ENCODE measurements at places on chromosomes 1 and 21.

DNA sequence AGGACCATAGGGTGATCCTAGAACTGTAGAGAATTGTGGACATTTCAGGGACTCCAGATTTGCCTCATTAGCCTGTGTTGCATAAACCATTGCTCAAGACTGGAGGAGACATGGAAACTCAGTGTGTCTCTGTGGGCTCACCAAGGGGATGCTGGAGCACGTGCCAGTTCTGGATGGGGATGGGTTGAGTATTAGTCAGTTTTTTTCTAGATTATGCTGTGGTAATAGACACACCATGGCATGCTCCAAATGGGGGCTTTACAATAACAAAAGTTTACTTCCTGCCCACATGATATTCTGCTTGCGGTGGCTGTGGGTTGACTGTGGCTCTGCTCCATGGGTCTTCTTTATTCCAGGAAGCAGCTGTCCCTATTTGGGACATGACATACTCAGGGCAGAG is 125.4 kb downstream of the FOXD2 start:
- no peak for DNase-seq

- no peak for DNase-seq
These were observed 47.1 kb downstream of the COP1 start for GRCh38 chr1:176159993-176160392.

DNA sequence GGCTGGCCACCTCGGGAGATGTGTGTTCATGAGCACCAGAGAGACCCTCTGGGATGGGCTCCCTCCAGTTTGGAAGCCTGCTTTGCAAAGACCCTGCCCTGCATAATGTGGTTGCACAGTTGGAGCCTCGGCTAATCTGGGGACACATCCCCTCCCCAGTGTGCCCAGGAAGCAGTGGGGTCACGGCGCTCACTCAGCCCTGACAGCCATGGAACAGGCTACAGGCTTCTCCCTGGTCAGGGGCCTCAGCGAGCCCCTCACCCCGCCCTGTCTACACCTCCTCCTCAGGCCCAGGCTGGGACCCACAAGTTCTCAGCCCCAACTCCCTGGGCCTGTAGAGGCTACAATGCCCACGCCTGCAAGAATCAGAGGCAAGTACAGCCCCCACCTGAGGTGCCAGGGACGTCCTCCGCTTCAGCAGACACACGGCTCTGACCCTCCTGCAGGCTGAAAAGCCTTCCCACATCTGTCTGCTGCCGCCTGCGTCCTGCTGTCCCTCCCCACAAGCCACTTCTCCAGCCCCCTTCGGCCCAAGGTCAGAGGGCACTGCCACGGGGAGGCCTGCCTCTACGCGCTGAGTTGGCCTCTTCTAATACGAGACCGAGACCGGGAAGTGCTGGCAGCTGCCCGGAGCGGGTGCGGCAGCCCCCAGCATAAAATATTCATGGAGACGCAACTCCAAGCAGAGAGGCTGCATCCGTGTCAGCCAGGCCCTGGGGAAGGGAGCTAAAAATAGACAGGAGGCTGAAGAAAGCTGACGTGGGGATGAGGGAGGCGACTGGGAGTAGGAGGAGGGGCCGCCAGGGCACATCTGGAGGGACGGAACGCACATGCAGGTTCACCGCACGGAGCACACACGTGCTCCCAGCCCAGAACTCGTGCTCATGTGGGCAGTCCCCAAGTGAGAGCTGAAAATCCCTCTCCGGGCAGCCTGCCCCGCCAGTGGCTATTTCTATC is 15.2 kb upstream of the GPR153 start:
- DNase-seq = peak; percentile 84

GRCh38 chr1:44808938-44809917 is 905 bp downstream of the BTBD19 start:
- peak; percentile 75 for DNase-seq

GRCh38 chr1:221983444-221983843 is 241.6 kb upstream of the DUSP10 start:
- no peak for DNase-seq

- DNase-seq = no peak
These were observed 60.3 kb upstream of the GPR153 start for GRCh38 chr1:6321205-6321604.

GRCh38 chr1:238302646-238303045 is 411.9 kb upstream of the ZP4 start:
- no peak for DNase-seq

DNA sequence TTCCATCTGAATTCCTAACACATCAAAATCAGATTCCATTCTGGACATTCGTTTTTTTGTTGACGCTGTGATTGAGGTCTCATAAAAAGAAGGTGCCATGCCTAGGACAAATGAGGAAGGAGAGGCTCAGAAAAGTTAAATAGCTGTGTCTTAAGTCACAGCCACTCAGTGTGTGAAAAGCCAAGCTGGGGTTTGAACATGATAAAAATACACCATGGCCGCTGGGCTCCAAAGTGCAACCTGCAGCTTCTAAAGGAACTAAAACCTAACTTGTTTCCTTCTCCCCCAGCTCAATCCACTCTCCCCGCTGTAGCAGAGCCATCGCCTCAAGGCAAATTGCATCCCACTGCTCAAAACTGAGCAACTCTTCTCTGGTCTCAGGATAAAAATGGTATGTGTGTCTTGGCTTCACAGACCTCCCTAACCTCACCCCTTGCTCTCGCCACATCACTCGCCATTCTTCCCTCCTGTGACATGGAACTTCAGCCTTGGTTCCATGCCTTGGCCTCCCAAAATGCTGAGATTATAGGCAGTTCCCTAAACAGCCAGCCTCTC is 22.1 kb upstream of the FAM20B start:
- no peak for DNase-seq

DNA sequence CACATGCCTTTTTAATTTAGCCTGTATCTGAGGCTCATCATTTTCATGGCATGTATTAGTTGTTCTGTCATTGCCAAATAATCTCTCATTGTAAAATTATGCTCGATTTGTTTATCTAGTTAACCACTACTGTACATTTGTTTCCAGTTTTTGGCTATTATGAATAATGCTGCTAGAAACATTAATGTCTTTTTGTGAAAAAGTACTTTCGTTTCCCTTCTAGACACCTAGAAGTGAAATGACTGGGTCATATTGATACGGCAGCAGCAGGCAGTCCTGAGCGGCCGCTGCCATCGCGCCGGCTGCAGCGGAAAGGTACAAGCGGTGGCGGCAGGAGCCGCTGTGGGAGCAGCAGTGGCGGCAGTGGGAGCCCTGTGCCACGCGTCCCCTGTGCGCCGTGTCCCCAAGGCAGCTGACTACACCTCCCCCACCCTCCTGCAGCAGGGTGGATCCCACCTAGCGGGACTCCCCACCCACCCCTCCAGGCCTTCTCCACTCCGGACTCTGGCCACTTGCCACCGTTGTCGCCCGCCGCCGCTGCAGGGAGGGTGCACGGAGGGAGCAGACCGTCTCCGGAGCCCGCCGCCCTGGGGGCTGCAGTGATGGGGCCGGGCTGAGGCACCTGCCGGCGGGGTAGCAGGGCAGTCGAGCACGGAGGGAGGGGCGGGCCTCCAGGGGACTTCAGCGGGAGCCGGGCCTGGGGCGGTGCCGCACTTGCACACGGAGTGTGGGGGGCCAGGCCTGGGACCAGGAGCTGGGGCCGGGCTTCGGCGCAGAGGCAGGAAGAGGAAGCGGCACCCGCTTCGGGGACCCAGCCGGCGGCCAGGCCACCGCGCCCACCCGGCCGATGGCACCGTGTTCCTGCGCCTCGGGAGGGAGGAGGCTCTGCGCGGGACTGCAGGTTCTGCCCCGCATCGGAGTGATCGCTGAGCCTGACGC is 66.8 kb upstream of the RGS7 start:
- peak; percentile 80 for DNase-seq

DNA sequence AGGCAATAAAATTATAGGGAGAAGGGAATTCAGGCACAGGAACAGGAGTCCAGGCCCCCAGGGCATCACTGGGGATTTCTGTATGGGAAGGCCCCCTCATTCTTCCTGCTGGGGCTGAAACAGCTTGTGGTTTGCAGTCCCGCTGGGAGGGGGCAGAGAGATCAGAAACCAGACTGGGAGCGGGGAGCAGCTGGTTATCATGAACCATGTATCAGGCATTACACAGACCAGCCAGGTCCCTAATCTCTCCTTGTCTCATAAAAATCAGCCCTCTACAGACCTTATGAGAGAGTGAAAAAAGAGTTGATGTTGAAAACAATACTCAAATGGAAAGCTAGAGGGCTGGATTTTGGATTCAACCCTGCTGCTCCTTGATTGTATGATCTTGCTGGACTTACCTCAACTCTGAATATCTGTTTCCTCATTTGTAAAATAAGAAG is 93.4 kb upstream of the F3 start:
- no peak for DNase-seq

DNA sequence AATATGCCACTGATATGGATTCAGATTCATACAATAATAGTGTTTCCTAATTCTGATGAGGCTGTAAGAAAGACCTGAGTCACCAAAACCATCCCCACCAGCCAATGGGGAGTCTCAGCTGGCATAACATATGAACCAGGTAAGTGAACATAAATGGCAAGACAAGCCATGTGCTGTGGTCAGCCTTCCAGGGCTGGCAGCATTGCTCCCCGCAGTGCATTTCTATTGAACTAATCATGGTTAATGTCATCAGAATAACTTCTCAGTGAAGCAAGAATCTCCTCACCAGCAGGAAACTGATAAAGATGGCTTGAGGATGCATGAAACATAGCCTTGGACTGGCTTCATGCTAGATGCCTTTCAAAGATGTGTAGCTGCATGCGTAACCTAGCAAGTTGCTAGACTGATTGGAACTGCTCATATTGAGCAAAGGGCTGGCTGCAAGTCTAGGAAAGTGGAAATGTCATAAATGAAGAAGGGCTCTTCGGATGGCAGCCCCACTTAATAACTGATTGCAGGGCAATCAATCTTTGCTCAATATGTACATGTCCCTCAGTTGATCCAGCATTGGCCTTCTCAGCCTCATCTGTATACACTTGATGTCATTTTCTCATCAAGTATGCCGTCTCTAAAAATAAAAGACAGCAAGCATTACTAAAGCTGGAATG is 88.0 kb downstream of the NTNG1 start:
- peak; percentile 39 for DNase-seq

- no peak for DNase-seq
These were observed 46.8 kb downstream of the SPATA46 start for GRCh38 chr1:162329826-162330225.

GRCh38 chr1:154493276-154493675 is 8.7 kb upstream of the TDRD10 start:
- no peak for DNase-seq

- no peak for DNase-seq
These were observed 12.3 kb upstream of the ALPL start for GRCh38 chr1:21496886-21497285.

GRCh38 chr21:16587681-16588375 is 858.0 kb downstream of the USP25 start:
- DNase-seq = peak; percentile 58

- peak; percentile 54 for DNase-seq
These were observed 84.7 kb downstream of the NOTCH2 start for GRCh38 chr1:119984771-119985170.

- DNase-seq = no peak
These were observed 236.0 kb downstream of the DISC1 start for GRCh38 chr1:231862611-231863010.

DNA sequence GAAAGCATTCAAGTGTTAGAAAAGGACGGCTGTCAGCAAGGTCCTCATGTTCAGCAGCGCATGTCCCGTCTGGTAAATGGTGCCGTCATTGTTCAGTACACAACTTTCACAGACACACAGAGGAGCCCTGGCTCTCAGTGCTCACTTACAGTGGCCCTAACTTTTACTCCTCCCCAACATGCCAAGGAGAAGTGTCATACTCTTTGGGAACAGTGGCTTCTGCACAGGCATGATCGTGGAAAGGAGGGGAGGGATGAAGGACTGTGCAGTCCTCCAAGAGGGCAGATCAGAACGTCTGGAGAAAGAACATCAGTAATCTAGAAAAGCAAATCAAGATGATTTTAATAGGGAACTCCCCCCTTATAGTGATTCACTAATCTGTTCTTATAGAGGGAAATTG is 3.8 kb upstream of the GRHL3 start:
- DNase-seq = peak; percentile 50

- DNase-seq = no peak
These were observed 47.1 kb upstream of the CSF3R start for GRCh38 chr1:36529769-36530260.

GRCh38 chr1:66250478-66250877 is 283.5 kb upstream of the SGIP1 start:
- no peak for DNase-seq

- no peak for DNase-seq
These were observed 48.9 kb upstream of the SELENON start for GRCh38 chr1:25750923-25751605.

All from fibroblast of skin of back (primary cell).